ENCODE measurements at places on chromosomes 11 and 22.

GRCh38 chr22:25366876-25367466 is 147.5 kb downstream of the CRYBB2 start:
- no peak for DNase-seq

- no peak for DNase-seq
These were observed 40.9 kb downstream of the CSRP3 start for GRCh38 chr11:19160847-19161246.

- DNase-seq, result no peak
These were observed 90.4 kb downstream of the APIP start for GRCh38 chr11:34825670-34826383.

DNA sequence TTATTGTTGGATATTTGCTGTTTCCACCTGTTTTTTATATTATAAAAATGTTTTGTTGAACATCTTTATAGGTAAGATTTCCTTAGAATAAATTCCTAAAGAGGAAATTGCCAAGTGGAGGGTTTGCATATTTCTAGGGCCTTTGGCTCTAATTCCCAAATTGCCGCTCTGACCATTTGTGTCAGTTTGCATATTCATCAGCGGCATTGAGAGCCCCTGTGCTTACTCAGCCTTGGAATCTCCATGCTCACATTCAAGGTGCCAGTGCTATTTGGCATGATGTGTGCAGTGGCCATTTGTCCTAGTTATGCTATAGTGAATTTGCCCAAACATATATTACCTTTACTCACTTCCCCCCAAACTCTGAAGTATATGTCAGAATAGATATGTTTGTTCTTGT is 25.5 kb downstream of the KREMEN1 start:
- no peak for DNase-seq

DNA sequence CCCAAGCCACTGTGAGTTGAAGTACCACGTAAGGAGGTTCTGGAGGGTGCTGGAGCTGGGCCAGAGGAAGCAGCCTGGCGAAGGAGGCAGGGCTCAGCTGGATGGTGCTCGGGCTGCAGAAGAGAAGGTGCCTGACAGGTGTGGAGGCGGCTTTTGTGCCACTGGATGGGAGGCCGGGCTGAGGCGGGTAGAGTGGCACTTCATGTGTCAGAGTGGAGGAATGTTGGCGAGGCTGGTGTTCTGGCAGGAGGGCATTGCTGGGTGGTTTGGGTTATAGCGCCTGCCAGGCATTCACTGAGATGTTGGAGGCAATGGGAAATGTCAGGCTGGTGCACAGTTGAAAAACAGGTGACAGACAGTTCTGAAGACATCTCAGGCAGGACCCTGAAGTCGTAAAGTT is 24.2 kb downstream of the UBE2L3 start:
- no peak for DNase-seq

DNA sequence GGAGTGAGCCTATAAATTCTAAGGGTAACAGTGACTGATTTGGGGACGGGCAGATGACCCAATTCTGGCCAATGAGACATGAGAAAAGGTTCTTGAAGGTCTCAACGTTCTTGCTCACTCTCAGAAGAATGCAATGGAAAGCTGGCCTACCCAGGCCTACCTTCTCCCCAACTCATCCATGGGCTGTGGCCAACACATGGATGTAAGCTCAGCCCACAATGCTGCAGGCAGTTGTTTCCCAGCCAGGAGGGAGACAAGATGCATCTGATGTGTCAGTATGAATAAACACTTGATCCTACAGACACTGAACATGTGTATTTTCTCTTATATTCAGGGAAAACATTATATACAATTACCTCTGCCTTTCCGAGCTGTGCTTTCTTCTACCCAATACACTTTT is 24.4 kb downstream of the PI4KA start:
- no peak for DNase-seq

DNA sequence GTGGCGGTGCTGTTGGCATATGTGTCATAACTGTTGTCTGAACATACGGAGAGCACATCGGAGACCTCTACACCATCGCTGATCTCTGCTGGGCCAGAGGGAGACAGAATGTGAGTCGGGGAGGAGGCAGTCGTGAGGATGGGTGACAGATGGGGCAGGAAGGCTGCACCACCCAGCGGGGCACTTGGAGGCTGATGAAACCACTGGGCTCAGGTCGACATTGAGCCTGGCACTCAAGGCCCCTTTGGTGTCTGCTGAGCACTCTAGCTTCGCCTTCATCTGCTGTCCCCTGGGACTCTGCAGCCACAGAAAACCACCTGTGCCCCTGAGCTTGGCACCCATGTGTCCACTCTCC is 2.5 kb upstream of the KLHL35 start:
- no peak for DNase-seq

GRCh38 chr11:65574109-65574810 is 1.6 kb upstream of the EHBP1L1 start:
- DNase-seq, result peak; percentile 74

GRCh38 chr11:94550513-94550912 is 6.8 kb downstream of the FUT4 start:
- DNase-seq, result no peak

- DNase-seq, result no peak
These were observed 54.2 kb upstream of the TTLL12 start for GRCh38 chr22:43241138-43241597.

DNA sequence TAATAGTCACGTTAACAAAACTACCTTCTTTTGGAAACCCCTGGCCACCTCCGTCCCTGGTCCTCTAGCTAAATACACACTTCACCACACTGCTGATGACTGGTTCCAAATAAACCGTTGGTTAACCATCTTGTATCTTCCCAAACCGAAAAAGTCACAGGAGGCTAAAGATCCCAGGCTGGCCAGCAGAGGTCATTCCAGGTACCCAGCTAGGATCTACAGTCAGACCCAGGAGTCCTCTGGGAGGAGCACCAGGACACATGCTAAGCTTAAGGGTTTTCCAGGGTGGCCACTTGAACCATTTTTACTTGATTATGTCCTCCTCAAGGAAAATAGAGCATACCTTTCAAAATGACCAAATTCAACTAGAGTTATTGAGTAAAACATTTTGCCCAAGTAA is 103.2 kb downstream of the ETS1 start:
- no peak for DNase-seq

DNA sequence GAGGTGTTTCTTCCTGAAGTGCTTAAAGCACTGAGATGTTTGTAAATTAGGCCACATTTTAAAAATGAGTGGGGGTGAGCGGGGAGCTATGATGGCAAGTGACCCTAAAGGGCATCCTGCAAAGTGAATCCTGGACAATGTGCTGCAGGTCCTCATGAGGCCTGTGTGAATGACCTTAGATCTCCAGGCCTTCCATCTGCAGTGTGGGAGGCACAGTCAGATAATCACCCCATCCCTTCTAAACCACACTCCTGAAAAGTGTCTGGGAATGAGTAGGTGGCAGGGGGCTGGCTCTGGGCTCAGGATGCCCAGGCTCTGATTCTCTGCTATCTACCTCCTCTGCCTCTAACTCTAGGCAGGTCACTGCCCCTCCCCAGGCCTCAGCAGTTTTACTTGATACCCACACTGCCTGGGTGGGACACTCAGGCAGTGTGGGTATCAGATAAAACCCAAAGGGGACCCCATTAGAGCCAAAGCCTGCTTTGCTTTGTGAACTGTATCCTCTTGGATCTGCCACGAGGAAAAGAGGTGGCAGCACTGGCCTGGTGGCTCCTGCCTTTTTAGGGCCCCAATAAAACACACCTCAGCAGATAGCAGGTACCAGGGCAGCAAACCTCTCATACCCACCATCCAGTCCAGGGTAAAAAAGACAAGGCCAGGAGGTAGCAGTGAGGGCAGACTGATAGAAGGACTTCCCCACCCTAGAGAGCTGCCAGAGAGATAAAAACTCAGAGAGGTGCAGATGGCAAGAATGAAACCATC is 10.5 kb downstream of the STARD10 start:
- DNase-seq, result no peak

DNA sequence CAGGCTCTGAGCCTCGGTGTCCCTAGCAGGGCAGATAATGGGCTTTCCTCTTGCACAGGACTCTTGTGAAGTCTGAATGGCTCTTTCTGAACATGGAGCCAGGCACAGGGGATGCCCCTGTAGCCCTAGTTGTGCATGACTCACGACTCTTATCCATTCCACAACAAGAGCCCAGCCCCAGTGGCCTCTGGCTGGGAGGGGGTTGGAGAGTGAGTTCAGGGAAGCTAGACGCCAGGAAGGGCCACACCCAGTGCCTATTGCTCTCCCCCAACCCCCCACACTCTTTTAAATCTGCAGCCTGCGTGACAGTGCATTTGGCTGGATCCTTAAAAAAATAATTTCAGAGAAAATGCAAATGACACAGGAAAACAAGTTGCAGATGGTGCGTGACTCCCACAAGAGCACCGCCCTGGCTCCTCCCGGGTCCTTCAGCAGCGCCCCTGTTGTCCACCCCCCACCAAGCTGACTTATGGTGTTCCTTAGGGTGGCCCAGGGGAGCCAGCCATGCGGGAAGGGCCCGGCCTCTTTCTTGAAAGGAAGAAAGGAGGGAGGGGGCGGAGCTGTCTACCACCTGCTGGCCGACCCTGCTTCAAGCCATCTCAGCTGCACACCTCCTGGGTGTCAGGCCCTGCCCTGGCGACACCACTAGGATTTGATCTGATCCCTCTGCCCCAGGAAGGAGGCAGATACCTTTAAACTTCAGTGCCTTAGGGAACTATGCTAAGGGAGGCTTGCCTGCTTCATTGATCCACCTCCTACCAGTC is 74.7 kb downstream of the MN1 start:
- DNase-seq, result no peak

GRCh38 chr11:106961048-106961447 is 57.2 kb downstream of the GUCY1A2 start:
- DNase-seq, result no peak

DNA sequence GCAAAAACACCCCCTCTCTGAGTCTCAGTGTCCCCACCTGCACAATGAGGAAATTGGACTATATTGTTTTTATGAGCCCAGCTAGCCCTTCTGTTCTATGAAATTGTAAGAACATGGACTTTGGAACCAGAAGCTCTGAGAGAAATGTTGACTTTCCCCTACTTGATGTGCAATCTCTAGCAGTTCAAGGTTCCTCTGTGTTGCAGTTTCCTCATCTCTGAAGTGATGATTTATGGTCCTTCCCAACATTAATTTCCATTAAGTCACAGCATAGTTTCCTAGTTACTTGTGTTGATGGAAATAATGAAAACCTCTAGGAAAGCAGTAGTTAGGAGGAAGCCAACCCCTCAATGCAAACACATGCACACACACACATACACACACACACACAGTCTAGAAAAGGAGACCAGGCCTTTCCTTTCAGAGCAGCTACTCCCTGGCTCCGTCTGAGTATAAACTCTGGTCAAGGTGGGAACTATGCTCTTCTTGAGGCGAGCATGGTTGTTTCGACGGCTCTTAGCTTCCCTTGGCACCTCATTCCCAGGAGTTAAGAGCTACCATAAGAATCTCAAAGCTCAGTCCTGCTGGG is 518.4 kb downstream of the SOX6 start:
- no peak for DNase-seq

- DNase-seq, result no peak
These were observed 5.0 kb downstream of the ASCL2 start for GRCh38 chr11:2265396-2265795.

DNA sequence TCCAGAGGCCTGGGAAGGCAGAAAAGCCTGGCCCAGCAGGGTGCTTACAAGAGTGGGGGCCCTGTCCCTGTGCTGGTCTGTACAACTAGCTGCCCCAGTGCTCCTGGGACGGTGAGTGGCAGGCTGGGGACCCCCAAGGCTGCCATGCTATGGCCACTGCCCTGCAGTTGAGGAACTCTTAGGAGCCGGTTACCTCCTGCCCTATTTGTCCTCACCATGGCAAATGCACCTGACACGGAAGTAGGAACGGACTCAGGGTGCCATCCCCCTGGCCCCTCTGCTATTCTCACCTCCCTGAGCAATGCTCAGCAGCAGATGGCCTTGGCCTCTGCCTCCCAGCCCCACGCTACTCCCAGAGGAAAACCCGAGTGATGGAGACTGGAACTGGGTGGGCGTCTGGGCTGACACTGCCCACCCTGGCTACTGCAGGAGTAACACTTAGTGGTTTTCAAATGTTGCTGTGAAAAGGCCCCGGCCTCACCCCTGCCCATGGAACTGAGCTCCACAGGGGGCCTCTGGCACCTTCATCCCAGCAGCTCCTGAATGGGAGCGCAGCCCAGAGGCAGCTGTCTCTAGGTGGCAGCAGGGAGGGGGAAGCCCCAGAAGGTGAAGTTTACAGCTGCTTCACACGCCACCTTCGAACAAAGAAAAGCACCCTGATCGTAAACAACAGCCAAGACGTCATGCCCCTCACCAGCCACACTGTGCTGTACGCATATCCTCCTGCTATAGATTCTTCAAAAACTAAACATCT is 105.3 kb downstream of the CTTN start:
- DNase-seq, result no peak

DNA sequence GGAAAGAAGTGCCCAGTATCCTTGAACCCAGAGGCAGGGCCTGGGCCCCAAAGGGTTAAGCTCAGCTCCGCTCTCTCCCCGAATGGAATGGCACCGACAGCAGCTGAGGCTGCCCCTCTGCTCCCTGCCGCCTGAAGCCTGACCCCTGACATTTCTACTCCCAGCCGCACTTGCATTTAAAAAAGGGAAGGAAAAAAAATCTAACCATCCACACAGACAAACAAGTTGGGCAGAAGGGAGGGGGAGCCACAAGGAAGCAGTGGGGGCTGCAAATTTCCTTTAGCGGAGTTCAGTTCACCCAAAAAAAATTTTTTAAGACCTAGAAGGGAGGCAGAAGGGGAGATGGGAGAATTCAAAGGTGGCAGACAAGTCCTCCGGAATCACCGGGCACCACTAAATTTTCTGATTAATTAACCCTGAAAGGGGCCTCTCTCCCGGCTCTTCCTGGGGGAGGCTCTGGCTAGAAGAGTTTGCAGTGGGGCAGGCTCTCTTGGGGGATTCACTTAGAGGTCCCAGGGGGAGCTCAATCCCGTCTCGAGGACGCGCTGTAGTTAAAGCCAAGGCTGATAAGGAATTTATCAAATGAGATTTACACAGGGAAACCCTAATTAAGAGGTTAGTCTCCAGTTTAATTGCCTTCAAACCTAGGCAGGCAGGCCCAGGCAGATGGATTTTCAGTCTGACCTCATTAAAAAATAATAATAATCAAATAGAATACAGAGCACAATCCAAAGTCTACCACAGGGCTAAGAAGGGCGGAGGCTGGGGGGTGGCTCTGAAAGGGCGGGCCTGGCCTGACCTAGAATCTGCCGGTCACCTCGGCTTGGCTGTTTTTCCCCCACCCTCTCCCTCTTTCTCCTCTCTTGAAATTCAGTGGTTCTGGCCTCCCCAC is 25.6 kb downstream of the MN1 start:
- DNase-seq, result no peak

DNA sequence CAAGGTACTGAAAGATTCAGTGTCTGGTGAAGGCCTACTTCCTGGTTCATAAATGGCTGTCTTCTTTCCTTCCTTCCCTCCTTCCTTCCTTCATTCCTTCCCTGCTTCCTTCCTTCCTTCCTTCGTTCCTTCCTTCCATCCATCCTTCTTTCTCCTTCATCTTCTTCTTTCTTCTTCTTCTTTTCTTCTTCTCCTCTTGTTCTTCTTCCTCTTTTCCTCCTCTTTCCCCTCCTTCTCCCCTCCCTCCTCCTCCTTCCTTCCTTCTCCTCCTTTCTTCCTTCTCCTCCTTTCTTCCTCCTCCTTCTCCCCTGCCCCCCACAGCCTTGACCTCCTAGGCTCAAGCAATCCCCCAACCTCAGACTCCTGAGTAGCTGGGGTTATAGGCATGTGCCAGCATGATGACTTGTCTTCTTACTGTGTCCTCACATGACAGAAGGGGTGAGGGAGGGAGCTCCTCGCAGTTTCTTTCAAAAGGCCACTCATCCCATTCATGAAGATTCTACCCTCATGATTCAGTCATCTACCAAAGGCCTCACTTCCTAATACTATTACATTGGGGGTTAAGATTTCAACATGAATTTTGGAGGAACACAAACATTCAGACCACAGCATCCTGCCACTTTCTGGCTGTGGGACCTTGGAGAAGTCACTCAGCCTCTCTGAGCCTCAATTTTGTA is 22.6 kb upstream of the CCDC134 start:
- no peak for DNase-seq
